ENCODE measurements at places on chromosomes 6 and 20.

DNA sequence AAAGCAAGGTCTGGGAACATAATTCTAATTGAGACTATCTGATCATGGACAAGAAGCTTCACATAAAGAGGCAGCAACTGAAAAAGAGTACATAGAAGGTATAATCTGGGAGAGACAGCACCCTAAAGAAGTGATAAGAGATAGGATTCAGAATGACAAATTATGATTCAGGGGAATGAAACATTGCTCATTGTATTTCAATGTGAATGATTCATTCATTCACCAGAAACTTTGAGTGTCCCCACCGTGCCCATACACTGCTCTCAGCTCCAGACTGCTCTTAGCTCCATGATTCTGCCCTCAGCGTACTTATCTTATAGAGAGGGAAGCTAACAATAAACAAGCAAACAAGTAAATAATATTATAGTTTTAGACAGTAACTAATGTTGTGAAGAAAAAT is 329.3 kb upstream of the IRAK1BP1 start:
- no peak for DNase-seq

GRCh38 chr6:53309901-53310300 is 38.8 kb downstream of the ELOVL5 start:
- DNase-seq: no peak

DNA sequence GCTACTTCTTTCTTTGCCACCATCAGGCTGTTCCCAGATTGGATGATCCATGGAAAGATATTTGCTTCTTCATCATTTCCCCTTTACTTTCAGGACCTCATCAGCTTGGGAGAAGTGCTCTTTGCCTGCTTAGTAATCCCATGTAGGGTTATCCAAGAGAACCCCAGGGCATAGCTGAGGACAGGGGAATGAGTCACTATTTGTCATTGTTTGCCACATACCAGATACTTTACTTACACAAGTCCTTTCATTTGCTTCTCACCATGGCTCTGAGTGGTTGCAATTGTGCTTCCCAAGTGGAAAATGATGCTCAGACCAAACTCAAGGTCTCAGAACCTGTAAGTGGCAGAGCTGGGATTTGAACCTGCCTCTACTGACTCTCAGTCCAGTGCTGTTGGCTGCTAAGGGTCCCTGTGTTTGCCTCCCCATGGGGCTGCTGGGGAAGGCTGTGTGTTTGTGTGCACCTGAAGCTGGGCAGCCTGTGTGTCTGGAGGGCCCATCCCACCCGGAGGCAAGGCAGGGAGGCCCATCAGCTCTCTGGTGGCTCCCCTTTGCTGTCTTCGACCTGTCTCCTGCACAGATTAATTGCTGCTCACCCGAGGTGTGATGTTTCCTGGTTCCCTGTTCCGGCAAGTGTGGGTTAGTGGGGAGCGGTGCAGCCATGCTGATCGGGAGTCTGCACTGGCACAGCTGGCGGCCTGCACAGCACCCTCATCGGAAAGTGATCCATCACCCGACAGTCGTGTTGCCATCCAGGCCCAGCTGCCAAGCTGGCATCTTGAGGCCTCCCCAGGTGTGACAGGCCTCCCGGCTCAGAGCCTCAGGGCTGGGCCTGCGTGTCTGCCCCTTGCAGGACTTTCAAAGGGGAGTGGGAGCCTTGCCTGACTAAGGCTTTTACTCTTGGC is 228.8 kb downstream of the DHX35 start:
- no peak for DNase-seq

DNA sequence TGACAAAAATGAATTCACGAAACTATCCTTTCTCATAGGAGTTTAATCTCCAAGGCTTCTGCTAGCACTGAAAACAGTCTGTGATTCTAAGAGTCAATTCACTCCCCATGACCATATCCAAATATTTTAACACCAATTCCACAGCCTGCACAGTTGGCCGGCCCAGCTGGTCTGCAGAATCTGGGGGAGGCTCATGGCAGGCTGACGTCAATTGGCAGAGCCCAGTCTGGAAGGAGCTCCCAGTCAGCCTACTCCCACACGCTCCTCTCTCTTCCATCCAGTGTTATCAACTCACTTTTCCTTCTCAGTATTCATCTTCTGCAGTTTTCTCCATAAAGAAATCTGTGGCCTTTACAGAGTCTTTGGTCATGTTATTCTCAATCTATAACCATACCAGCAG is 111.0 kb downstream of the TBXT start:
- DNase-seq: no peak

GRCh38 chr6:37702314-37702713 is 4.6 kb upstream of the MDGA1 start:
- no peak for DNase-seq

DNA sequence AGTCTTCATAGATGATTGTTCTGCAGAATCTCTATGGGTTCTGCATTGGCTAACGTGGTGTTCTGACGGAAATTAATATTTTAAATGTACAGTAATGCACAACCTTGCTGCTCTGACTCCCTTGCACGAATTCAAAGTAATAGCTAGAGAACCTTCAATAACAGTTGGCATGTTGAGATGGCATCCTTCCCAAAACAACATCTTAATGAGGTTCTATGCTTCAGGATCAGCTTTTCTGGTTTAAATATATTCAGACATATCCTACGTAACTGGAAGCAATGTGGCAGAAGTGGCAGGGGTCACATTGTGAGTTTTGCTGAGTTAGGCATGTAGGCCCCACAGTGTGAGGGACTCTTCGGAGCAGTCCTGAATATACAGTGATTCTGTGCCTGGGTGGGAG is 25.7 kb downstream of the DSE start:
- no peak for DNase-seq

GRCh38 chr6:27970444-27970843 is 13.4 kb downstream of the OR2B6 start:
- DNase-seq: no peak

DNA sequence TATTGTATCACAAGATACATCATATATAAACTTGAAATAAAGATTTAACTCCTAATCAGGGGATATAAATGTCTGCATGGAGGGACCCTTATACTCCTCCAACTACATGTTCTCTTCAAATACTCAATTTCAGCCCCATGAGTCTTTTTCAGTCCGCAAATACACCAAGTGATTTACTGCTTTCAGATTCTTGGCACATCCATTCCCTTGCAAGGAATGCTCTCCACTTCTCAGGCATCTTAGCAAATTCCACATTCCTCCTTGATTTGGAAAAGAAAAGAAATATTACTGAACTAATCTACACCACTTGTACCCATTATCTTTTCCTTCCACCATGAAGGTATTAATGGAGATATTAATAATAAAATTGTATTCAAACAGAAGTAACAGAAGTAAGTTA is 999.4 kb upstream of the GJE1 start:
- no peak for DNase-seq

DNA sequence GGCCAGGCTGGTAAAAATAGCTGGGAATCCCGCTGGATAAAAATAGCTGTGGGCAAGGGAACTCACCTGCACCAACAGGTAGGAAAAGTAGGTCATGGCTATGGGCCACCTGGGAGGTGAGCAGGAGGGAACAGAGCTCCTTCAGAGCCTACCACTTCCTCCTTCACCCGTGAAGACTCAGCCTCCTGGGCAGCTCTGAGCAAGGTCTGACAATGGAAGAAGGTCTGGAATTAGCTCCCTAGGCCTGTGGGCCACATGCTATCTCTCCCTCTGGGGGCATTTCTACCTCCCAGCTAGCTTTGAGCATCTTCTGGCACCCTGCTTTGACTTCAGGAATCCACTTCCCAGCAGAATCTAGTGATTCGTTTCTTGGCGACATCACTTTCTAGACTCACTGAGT is 153.9 kb downstream of the MRPL14 start:
- no peak for DNase-seq

DNA sequence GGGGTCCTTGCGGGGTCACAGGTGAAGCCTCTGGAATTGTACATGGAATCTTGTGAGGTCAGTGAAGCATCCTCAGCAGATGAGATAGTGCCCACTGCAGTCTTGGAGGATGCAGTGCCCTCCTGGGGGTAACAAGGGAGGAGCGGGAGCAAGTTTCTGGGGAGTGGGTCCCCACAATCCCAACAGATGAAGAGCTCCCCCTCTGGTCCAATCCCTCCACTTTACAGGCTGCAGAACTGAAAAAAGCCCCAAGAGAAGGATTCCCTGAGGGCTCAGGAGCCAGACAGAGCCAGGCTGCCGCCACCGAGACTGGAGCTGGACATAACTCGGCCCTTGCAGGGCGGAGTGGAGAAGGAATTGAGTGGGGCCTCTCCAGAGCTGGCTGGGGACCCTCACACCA is 52.4 kb downstream of the TTI1 start:
- no peak for DNase-seq

GRCh38 chr6:51814418-51814817 is 273.0 kb downstream of the PKHD1 start:
- DNase-seq: no peak
